CD4-positive, alpha-beta T cell treated with Interleukin-17A for 4 hours (primary cell): ENCODE measurements at places on chromosomes 12 and 14.

DNA sequence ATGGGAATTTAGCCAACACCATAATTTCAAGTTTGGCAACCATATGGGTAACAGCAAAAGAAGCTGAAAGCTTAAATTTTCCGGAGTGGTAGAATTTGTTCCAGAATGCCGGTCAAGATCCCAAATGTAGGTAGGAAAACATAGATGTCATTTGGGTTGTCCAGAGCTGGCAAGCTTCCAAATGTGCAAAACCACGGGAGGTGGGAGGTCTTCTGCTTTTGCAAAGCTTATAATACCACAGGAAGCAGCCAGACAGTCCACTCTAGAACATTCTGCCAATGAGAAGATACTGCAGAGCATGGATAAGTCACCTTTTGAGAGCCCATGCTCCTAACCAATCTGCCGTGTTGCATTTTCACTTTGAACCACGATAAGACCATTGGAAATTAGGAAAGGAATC lies 26.4 kb upstream of the BATF start:
- DNase-seq, result no peak

DNA sequence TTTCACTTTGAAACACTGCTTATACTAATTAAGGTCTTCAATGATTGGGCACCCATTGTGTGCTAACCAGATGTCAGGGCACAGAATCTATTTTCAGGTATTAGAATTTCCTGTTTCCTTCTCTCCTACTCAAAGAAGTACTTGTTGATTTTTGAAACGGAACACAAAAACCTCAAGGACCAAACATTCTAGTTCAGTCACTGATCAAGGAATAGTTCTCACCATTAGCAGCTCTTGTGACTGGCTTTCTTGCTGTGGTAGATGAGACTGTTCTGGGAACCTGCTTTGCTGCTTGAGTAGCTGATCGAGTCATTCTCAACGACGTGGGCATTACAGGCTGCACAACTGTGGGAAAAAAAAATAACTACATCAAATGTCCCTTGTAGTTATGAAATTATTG lies 11.0 kb downstream of the DLGAP5 start:
- DNase-seq, result no peak

DNA sequence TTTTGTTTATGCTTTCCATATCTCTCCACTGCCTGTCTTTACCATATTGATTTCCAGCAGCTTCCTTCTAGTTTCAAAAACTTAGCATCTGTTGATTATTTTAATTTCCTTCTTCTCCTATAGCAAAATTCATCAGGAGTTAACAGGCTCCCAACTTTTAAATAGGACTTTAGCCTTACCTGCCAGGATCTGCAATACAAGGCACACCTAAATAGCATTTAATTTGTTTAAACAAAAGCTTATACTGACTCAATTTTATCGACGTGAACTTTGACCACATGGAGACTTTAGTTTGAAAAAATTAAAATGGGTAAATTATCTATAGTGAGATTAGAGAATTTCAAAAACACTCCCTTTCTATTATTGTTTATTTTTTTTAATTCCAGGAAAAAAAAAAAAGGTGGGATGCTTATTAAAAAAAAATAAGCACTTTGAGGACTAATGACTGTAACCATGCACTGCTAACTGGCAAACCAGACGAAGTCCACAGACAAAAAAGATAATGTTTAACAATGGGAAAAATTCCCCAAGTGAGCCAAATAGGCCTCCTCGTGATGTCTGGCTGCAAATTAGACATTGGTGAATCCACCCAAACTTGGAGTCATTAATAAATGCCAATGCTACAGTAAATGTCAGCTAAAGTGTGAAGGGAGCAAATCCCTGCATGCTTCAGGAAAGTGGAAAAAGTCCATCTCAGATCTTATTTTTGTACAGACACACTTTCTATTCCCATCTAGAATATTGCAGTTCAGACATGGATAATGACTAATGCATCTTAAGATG lies 40.7 kb downstream of the RMST start:
- DNase-seq, result no peak

- DNase-seq, result no peak
These were observed 464.8 kb downstream of the BTG1 start for GRCh38 chr12:91680864-91681263.

DNA sequence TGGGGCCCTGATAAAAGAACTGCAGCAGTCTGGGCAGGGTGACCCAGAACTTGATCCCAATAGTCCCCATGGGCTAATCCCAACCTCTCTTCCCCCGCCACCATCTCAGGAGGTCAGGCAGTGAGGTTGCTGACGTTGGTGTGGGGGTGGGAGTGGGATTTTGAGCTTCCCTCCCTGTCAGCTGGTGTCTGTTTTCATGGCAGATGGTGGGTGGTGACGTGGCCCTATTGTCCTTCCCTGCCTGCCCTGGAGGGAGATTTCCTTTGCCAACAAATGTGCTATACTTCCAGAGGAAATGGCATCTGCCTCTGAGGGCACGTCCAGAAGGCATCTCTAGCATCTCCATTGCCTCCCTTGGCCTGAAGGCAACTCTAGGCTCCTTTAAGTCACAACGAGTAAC lies 37.7 kb downstream of the NEUROD4 start:
- no peak for DNase-seq

DNA sequence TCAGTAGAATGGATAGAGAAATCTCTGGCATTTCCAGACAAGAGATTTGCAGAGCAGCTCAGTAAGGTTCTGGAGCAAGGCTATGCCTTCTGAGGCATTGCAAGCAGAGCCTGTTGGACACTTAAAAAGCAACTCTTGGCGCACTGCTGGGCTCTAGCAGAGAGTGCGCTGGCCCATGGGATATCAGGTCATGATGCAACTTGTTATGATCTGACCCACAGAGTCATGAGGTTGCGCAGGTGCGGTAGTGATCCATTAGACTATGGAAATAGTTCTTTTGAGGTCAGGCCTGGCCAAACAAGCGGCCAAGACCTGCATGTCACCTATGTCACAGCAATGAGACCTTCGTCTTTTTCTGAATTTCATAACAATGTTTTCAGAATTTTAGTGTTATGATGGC lies 168.6 kb downstream of the TMTC3 start:
- DNase-seq, result no peak

DNA sequence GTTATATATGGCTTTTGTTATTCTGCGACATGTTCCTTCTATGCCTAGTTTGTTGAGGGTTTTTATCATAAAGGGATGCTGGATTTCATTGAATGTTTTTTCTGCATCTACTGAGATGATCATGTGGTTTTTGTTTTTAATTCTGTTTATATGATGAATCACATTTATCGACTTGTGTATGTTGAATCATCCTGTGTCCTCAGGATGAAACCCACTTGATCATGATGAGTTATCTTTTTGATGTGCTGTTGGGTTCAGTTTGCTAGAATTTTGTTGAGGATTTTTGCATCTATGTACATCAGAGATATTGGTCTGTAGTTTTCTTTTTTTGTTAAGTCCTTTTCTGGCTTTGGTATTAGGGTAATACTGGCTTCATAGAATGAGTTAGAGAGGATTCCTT lies 291.2 kb downstream of the AKAP6 start:
- no peak for DNase-seq

- DNase-seq, result no peak
These were observed 333.2 kb upstream of the MDGA2 start for GRCh38 chr14:48008646-48009045.
